ENCODE measurements at places on chromosomes 12 and 14.

DNA sequence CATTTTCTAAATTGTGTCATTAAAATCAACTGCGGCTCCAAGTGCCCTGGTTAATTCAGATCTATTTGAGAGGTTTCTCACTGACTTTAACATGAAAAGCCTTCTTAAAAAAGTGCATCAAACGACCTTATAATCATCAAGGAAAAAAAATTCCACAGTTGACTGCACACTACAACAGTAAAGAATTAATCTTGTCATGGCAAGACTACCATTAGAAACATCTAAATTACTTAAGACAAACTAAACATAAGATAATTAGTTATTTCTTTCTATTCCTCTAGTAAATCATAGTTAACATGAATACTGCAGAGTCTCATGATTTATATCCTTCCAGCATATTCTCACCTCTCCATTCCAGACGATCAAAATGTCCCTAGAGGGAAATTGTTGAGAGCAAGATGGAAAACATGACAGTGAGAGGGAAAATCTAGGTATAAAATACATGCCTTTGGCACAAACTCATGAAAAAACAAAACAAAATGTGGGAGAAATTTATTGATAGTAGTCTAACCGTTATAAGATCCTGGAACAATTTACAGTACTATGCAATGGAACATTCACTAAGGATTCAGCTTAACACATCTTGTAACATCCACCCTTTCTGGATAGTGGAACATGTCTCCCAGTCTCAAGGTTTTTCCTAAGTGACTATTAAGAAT lies 112.5 kb downstream of the PRKD1 start:
- no peak for DNase-seq

DNA sequence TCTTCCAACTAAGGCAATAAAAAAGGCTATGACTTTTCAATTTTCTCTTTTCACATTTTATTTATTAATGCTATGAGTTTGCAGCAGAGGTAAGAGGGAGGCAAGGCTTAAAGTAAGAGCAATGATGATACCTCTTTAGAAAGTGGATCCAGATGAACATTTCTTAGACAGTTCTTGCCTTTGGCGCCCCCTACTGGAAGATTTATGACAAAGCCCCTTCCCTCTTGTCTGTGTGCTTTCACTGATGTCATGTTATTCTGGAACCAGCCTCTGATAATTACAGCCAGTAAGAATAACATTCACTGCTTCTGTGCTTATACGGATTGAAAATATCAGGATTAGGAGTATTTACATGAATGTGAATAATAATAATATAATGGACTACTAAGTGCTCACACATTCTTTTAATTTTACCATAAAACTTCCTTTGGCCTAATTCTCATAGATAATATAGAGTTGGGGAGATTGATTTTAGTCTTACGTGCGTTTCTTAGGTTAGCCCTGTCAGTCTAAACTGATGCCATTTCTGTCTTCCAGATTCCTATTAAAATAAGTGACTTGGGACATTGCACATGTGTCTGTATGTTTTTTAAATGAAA lies 1929.9 kb upstream of the SEL1L start:
- no peak for DNase-seq

DNA sequence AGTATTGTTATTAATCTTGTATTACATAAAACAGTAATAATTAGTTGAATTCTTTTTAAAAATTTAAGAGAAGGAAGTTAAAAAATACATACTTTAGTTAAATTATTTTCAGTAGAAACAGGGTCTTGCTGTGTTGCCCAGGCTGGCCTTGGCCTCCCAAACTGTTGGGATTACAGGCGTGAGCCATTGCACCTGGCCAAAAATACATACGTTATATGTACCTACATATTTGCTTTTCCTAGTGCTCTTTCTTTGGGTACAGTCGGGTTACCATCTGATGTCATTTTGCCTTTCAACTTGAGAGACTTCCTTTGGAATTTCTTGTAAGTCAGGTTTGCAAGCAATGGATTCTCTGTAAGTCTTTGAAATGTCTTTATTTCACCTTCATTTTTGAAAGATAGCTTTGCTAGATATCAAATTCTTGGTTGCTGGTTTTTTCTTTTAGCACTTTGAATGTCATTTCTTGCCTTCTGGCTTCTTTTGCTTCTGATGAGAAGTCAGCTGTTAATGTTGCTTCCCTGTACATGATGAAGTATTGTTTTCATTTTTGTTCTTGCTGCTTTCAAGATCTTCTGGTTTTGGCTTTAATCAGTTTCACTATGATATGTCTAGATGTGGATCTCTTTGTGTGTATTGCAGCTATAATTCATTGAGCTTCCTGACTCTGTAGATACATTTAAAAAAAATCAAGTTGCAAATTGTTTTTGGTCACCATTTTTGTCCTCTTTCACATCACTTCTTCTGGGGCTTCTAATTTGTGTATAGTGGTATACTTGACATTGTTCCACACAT lies 84.4 kb downstream of the SPATS2 start:
- no peak for DNase-seq

DNA sequence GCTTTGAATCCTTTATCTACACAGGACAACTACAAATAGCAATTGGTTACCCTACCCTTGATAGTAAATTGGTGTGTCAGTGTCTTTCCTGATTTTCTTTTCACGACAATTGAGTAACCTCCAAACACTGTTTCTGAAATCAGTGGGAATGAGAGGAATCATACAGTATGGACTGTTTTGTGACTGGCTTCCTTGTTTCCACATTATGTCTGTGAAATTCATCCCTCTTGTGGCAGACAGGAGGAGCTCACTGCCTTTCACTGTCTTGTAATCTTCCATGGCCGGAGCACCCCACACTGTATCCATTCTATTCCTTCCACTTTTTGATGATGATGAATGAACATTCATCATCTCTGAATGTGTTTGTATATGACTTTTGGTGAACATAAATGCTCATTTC lies 164.0 kb upstream of the PZP start:
- DNase-seq: no peak

DNA sequence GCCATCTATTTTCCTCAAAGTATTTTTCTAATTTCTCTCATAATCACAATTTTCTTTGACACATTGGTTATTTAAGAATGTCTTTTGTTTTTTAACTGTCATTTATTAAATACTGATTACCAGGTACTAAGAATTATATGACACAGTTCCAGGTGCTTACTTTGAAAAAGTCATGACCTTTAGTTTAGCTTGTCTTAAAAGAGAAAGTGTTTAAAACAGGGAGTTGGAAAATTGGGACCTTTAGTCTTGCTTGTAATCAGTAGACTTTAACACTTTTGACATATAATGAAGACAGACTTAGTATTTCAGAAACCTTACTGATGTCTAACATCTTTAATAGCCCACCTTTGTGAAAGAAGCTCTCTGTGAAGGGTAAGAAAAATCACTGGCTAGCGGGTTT lies 19.2 kb downstream of the CREBL2 start:
- no peak for DNase-seq

- peak; percentile 76 for DNase-seq
Observed at GRCh38 chr12:110582276-110583136, 612 bp downstream of the PPTC7 start.

DNA sequence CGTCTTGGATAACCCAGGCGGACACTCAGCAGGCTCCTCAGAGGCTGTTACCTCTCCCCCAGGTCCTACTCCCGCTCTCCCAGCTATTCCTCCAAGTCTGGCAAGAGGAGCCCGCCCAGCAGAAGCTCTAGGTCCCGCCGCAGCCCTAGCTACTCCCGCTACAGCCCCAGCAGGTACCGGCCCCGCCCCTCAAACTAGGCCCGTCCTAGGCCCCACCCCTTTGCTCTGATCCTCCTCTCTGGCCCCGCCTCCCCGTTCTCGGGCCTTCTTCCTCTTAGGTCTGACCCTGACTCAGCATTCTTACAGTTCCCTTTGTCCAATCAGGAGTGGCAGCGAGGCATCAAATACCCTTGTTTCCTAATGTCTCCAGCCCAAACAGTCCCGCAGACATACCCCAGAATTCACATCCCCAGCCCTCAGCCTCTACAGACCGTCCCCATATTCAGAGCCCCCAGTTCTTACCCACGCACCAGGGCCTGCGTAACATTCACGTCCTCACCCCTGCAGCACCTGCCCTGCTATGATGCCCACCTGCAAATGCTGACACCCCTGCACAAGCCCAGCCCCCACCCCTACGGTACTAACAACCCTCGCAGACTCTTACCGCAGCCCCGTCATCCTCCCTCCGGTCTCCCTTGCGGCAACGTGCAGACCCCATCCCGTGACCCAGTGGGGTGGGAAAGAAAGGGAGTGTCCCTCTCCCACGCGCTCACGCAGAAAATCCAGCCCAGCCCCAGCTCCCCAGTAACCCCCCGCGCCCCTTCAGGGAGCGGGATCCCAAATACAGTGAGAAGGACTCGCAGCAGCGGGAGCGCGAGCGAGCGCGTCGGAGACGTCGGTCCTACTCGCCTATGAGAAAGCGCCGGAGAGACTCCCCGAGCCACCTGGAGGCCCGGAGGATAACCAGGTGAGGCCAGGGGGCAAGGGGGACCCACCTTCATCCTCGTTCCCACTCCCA lies 25.0 kb upstream of the HSPB8 start:
- no peak for DNase-seq

DNA sequence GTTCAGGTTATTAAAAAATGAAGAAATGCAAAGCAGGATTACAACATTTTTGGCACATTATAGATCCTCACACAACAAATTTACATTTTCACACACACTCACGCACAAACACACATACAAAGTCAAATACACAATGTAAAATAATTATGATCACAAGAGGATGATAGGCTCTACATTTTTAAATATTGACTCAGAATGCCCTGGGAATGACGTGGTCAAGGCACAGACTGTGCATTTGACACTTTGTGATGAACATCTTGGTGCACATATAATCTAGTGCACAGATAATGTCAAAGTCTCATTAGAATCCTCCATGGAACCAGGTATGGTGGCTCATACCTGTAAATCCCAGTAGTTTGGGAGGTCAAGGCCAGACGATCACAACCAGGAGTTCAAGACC lies 49.4 kb downstream of the DPF3 start:
- DNase-seq: no peak

DNA sequence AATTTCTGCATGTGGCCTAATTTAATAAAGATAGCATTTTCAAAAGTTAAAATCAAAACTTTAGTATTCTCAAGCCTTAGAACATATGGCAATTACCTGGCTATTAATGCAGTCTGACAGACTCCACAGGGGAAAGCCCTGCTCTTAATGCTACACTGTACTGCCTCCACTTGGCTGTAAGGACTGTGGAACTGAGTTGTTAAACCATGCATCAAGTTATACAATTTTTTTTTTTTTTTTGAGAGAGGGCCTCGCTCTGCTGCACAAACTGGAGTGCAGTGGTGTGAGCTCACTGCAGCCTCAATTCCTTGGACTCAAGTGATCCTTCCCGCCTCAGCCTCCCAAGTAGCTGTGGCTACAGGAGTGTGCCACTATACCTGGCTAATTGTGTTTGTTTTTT lies 19.0 kb upstream of the NDUFA12 start:
- DNase-seq: no peak

DNA sequence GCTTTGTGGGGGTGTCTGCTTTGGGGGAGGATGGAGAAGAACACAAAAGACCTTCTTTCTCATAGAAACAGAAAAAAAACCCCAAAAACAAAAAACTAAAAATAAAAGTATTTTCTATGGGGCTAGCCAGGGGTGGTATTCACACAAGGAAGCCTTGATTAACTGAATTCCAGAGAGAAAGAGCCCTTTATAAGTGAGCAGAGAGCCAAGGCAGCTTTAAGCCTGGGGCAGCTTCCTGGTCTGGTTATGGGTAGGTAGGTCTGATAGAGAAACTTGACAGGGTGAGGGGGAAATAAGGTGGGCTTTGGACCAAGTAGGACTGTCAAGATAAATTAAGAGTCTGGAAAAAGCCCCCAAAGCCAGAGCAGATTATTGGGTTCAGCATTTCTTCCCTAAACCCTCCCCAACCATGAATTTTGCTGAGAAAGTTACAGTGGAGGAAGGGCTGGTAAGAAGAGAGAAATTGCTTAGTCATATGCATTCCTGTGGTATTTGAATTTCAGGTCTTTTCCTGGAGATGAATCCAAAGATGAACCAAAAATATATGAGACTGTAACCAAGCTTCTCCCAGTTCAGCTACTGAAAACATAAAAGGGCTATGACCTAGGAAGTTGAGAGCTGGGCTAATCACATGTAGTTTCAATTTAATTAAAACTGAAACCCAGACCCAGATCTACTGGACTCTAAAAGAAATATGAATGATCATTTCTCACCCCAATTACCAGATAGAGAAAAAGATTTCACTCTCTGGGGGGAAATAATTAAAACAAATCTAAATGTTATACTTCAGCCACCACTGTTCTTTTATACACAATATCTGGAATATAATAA lies 144.8 kb downstream of the TBC1D30 start:
- DNase-seq: no peak

DNA sequence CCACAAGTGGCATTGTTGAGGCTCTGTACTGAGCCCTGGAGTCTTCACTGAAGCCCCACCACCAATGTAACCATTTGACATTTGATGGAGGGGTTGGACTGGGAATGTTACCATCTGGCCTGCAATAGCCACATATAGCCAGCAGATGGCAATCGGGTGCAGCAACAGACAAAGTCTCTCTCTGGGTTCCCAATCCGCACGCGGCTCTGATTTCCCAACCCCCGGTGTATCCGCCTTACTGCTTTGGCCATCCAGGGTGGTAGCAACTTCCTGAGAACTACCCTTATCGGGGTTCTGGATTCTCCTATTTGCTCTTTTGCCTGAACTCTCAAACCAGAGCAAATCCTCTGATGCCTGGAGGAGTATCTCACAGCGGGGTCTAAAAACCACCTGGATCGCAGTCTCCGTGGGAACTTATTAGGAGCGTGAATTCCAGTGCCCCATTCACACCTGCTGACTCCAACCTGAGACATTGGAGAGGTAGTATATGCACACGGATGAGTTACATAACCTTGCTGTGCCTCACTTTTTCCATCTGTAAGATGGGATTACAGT lies 14.2 kb downstream of the VRTN start:
- DNase-seq: peak; percentile 75

DNA sequence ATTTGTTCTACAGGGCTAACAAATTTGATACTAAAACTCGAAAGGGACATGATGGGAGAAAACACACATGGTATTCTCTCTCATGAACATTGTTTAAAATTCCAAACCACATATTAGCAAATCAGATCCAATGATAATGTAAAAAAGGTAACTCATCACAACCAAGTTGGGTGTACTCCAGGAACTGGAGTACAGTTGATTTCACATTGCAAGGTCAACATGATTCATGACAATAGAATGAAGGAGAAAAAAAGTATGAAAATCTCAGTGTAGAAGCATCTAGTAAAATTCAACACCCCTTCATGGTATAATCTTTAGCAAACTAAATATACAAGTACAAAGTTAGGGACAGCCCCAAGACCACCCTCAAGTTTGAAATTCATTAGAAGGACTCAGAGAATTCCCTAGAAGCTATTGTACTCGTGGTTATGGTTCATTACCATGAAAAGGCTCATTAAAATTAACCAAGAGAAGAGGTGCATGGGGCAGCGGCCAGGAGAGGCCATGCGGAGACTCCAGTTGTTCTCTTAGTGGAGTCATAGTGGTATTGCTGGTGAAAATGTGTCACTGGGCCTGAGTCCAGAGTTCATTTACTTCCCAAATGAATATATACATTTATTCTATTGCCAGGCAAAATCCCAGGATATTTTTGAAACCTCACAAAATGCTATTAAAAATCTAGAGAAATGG lies 3.1 kb upstream of the CDCA4 start:
- DNase-seq: no peak
